Natural killer cell treated with Interleukin-12 subunit alpha and Interleukin-12 subunit beta and Interleukin-15 and Interleukin-18, amount 100 ng/mL, for 72 hours (primary cell): ENCODE measurements at places on chromosomes 7 and 10. TPM values are rescaled to one million over a fixed set of nuclear protein-coding genes. Genes with fewer than 3 reads are reported as not detected.

Gene CFAP58
- total RNA-seq, result 0.67 TPM

- peaks cover 30% of the 10 kb centered on the region for H3K4me1 ChIP-seq
- H3K27ac ChIP-seq, result peak overlapping the region; percentile 96
- no peak for DNase-seq
- no peaks in the 10 kb centered on the region for H3K36me3 ChIP-seq
- H3K27me3 ChIP-seq, result no peaks in the 10 kb centered on the region
- peak overlapping the region; percentile 95 for H3K4me3 ChIP-seq
Observed at GRCh38 chr7:140229101-140229525, 52.3 kb upstream of the KDM7A start.

GRCh38 chr7:6558837-6559236 is 7.6 kb upstream of the GRID2IP start:
- no peaks in the 10 kb centered on the region for H3K36me3 ChIP-seq
- no peak for DNase-seq
- H3K27me3 ChIP-seq, result peaks cover 7% of the 10 kb centered on the region

DNA sequence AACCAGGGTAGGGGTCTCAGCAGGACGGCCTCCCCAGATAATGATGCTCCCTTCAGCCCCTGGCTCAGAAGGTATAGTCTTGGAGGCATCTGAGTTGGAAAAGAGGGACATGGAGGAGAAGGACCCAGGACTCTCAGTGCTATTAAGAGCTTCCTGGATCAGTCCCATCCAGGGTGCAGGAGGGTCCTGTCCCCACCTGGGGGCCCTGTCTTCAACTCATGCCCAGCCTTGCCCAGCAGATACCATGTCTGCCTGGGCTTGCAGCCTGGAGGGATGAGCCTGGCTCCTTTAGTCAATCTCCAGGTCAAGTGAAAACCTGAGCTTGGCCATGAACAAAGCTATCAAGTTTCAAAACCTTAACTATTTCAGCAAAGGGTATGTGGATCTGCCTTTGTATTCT is 67.6 kb downstream of the PRTFDC1 start:
- DNase-seq, result no peak
- H3K36me3 ChIP-seq, result peaks cover 7% of the 10 kb centered on the region
- no peak overlapping the region for H3K27ac ChIP-seq
- H3K4me1 ChIP-seq, result peaks cover 53% of the 10 kb centered on the region

- no peak overlapping the region for H3K4me3 ChIP-seq
- no peaks in the 10 kb centered on the region for H3K27me3 ChIP-seq
- no peak overlapping the region for H3K27ac ChIP-seq
- no peaks in the 10 kb centered on the region for H3K36me3 ChIP-seq
- DNase-seq, result no peak
Observed at GRCh38 chr7:101891936-101892640, 74.7 kb downstream of the CUX1 start.

DNA sequence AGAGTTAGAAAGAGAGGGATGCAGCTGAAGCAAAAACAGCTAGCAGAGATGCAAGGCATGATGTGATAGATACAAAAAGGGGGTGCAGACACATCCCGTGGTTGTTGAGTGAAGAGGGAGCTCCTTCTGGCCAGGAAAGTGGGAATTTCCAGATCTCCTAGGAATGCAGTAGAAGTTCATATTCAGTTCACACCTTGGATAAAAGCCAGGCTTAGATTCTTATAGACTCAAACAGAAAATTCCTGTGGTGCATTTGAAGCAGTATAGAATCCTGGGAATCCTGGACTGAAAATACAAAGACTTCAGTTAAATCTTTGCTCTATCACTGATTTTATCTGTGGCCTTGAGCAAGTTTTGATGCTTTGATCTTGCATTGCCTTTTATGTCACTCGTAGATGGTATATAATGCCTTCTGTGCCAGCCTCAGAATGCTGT is 33.9 kb downstream of the SGPL1 start:
- peaks cover 13% of the 10 kb centered on the region for H3K4me1 ChIP-seq
- no peaks in the 10 kb centered on the region for H3K36me3 ChIP-seq
- H3K4me3 ChIP-seq, result no peak overlapping the region

DNA sequence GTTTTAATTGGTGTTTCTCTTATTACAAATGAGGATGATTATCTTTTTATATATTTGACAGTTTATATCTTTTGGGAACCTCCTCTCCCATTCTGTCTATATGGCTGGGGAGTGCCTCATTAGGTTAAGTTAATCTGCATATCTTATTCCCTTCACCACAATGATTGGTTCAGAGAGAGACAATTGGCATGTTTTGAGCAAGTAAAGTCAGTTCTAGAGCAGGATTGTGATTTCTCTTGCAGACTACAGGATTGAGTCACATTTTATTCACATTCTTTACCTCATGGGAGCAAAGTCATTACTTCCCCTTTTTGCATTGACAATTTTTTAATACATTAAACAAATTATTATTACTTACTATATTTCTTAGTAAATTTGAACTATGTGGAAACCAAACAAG is 345.6 kb downstream of the MDFIC start:
- H3K27ac ChIP-seq, result no peak overlapping the region
- H3K4me1 ChIP-seq, result no peaks in the 10 kb centered on the region
- DNase-seq, result no peak

DNA sequence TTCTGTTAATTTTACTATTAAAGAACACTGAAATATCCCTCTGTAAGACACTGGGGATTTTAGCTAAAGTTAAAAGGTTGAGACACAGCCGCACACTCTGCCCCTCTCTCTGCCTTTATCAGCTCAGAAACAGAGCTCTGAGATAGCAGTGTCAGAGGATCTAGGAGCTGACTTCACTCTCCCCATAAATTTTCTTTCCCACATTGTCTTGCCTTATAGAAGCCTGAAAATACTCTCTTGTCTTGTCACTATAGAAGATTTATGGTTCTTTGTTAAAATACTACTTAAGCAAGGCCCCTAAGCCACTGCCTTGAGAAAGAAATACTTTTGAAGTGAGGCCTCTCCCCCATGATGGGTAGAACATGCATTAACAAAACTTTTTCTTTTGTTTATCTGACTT is 105.7 kb upstream of the C10orf90 start:
- DNase-seq, result no peak
- H3K36me3 ChIP-seq, result no peaks in the 10 kb centered on the region
- no peak overlapping the region for H3K4me3 ChIP-seq
- H3K27me3 ChIP-seq, result peaks cover 3% of the 10 kb centered on the region

- peaks cover 4% of the 10 kb centered on the region for H3K27me3 ChIP-seq
- H3K4me1 ChIP-seq, result no peaks in the 10 kb centered on the region
- H3K27ac ChIP-seq, result no peak overlapping the region
- H3K36me3 ChIP-seq, result no peaks in the 10 kb centered on the region
- no peak for DNase-seq
- peak overlapping the region; percentile 42 for H3K4me3 ChIP-seq
Observed at GRCh38 chr7:149774237-149775175, 1.1 kb upstream of the ZNF467 start.

GRCh38 chr7:70512761-70513160 is 619.2 kb upstream of the GALNT17 start:
- H3K36me3 ChIP-seq, result no peaks in the 10 kb centered on the region
- DNase-seq, result no peak
- H3K27ac ChIP-seq, result no peak overlapping the region
- H3K27me3 ChIP-seq, result no peaks in the 10 kb centered on the region
- no peak overlapping the region for H3K4me3 ChIP-seq
